GM10248 (cell line): ENCODE measurements at places on chromosomes 11 and 22.

DNA sequence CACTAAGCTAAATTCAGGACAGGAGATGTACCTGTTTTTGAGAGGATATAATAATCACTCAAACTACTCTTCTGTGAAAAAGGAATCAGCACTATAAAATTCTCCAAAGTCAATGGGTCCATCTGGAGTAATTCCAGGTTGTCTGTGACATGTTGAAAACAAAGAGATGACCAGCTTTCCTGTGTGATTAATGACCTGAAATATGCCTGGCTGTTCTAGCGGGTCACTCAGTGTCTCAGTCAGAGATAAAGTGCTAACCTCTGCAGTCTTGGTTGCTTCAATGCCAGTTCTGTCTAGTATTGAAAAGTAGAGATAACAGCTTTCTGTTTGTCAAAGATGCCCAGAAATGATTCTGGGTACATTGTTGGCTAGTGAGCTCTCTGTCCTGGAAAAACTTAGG, 722.6 kb upstream of the TENM4 start:
- DNase-seq: no peak

DNA sequence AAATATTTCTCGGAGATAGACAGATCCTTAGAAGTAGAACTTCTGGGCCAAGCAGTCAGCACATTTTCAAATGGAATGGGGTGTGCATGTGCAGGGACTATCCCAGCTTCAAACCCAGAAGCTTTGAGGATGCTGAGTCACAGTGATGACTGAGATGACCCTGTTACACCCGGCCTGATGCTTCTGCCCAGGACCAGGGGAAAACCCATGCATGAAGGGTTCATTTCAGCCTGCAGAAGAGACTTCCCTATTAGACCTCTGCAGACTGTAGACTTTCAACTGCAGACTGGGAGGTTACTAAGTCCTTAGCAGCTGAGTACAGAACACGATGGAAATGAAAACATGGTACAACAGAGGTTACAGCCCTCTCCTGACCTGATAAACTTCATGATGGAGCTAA, 3.6 kb upstream of the OR2AT4 start:
- DNase-seq: peak; percentile 75

- no peak for DNase-seq
Observed at GRCh38 chr11:77993902-77994301, 566 bp downstream of the INTS4 start.

- no peak for DNase-seq
Observed at GRCh38 chr22:47786650-47787290, 1024.3 kb downstream of the TBC1D22A start.

DNA sequence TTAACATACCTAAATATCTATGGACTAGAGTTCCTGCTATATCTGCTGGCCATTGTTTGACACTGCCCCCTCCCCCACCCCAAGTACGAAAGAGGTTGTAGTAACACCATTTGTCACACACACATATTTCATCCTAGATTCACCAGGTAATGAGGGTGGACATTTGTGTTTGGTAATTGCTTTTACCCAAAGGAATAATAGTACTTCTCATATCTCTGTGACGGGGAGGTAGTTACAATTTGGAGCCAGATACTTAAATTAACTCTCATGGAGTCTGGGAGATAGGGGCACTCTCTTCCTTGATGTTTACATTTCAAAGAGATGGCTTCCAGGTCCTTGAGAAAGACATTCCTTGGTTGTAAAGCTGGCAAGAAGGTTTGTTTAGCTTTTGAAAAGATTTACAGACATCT, 38.7 kb downstream of the REXO2 start:
- DNase-seq: no peak

- no peak for DNase-seq
Observed at GRCh38 chr11:69820441-69820840, 1.2 kb upstream of the FGF3 start.

- DNase-seq: no peak
Observed at GRCh38 chr11:394034-394857, at the start of gene PKP3. PKP3 (plus strand) TSS chr11:394209; CDS start chr11:394293, 84 bp downstream.

DNA sequence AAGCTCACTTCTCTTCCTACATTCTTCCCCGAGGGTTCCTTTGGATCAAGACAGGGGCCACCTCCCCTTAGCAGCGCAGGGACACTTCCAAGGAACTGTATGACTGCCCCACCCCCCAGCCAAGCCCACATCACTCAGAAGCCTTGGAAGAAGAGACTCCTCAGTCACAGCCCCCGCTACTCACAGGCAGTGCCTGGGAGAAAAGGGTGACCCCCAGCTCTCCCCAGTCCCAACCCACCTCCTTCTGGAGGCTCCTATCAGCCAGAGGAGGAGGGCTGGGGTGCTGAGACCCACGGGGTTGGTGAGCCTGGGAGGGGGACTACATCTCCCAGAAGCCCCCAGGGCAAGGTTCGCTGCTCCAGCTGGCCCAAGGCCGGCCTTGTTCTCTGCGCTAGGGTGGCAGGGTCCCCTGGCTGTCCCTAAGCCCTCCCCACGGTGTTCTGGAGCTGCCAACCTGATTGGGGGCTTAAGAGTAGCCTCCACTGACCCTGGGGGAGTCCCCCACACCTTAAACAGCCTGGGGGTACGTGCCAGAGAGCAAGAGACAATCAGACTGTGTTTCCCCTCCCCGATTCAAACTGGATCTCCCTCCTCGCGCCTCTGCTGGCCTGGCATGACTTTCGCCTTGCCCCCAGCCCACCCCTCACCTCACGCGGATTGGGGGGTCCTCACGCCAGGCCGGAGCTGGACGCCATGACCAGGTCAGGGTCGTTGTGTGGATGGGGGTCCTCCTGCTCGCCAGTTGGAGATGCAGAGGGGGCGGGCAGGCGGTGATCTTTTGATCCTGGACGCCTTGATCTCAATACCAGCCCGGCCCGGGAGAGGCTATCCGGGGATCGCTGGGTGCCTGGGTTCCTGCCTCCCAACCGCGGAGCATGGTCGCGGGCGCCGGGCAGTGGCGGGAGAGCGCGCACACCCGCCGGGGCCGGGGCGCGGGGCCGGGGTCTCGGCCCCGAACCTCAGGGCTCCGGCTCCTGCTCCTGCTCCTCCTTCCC, 838 bp downstream of the BCL9L start:
- DNase-seq: peak; percentile 76

GRCh38 chr22:22678970-22679369, 34.6 kb downstream of the GGTLC2 start:
- DNase-seq: no peak

- no peak for DNase-seq
Observed at GRCh38 chr11:58784995-58785394, 53.3 kb upstream of the GLYAT start.
